ENCODE measurements at places on chromosomes 12 and 14.

DNA sequence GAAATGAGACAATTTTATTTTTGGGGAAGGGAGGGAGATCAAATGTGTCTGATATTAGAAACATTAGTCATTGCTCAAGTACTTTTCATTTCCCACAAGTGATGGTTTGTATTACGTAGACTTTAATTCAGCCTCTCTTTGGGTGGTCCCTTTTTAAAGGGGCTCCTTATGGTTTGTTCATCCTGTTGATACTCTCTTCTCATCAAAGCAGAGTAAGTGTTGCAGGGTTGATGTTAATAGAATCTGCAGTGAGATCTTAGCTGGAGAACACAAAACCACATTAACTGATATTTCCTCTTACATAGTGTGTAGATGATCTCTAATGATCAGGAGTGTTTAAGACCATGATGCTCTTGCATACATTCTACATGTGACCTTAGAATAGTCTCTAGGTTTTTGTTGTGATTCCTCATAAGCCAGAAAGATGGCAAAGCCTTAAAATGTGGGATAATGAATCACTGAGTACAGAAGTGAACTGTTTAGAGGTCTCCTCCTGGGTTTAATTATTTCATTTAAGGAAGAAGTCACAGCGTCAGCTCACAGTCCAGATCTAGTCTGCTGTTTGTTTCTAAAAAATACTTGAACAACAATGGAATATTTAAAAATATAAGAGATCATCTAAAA, 87.4 kb upstream of the PTPRR start:
- peak; percentile 22 for DNase-seq

GRCh38 chr14:32588448-32589320, 259.6 kb downstream of the AKAP6 start:
- DNase-seq, result no peak

GRCh38 chr12:25264114-25264513, 13.4 kb upstream of the KRAS start:
- no peak for DNase-seq

- no peak for DNase-seq
These were observed 478 bp downstream of the RITA1 start for GRCh38 chr12:113186033-113186365.

DNA sequence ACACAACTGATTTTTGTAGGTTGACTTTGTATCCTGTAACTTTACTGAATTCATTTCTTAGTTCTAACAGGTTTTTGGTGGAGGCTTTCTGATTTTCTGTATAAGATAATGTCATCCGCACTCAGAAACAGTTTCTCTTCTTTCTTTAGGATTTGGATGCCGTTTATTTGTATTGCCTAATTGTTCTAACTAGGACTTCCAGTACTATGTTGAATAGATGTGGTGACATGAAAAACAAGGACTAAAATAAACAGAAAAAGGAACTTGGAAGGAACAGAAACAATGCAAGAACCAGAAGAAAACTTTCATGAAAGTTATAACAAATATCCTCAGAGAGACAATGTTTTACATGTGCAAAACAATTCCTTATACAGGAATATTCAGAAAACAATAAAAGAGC, 100.3 kb downstream of the GTF2A1 start:
- no peak for DNase-seq

DNA sequence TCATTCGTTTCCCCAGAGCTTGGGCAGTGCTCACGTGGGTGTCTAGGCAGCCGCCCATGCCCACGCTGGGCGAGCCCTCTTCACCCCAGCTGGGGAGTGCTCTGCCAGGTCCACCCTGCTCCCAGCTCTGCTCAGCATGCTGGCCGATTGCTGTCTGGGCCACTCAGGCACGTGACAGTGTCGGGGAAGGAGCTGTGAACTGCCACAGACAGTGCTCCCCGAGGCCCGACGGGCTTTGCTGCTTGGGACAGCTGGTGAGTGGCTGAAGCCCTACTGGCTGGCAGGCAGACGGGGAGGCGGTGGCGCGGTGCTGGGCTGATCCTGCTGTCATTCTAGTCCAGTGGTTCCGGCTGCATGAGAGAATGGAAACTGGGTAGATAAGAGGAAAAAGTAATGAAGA, 15.8 kb downstream of the NOC4L start:
- no peak for DNase-seq

GRCh38 chr12:89051065-89051677, 301.1 kb downstream of the DUSP6 start:
- no peak for DNase-seq

GRCh38 chr12:76260390-76260748, 87.8 kb downstream of the BBS10 start:
- no peak for DNase-seq

- no peak for DNase-seq
These were observed 50.0 kb downstream of the GALNT4 start for GRCh38 chr12:89474615-89475014.
